ENCODE measurements at places on chromosomes 13 and 19.
A peak's percentile ranks its signal among the peaks of the same experiment; 100 is the strongest.

- DNase-seq: peak; percentile 73
Observed at GRCh38 chr19:48506138-48506733, 5.4 kb downstream of the LMTK3 start.

- DNase-seq: peak; percentile 41
Observed at GRCh38 chr13:44906713-44907112, 82.6 kb downstream of the NUFIP1 start.

GRCh38 chr19:14073925-14074838, 1.6 kb downstream of the MISP3 start:
- DNase-seq: no peak

- DNase-seq: no peak
Observed at GRCh38 chr19:21835429-21835809, 563 bp downstream of the ZNF43 start.

- DNase-seq: no peak
Observed at GRCh38 chr13:81442904-81443303, 1102.0 kb upstream of the SPRY2 start.

GRCh38 chr13:65633806-65634205, 1596.3 kb downstream of the PCDH9 start:
- no peak for DNase-seq

DNA sequence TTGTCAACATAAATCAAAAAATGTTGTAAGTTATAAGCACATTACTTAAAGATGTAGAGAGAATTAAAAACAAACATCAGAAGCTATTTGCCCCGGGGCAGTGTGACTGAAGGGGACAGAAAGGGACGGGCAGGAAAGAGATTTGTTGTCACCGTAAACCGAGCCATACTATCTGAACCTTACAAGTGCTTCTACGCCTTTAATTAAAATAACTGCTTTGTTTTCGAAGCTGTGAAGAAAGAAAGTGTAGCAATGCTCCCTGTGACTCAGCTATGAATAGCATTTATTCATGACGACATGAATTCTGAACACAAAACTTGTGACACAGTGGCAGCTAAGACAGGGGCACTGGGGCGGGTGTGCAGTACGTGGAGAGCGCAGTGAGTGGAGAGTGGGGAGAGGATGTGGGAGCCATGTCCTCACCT, 30.0 kb downstream of the ZNF787 start:
- DNase-seq: no peak

- peak; percentile 18 for DNase-seq
Observed at GRCh38 chr13:31444266-31444856, 244.6 kb downstream of the B3GLCT start.

All from GM03348 (cell line).